ENCODE measurements at places on chromosomes 3 and 15.

GRCh38 chr3:40465456-40465855 is 8.3 kb downstream of the RPL14 start:
- no peak for DNase-seq

- no peak for DNase-seq
Observed at GRCh38 chr15:92971713-92972112, 71.6 kb downstream of the CHD2 start.

DNA sequence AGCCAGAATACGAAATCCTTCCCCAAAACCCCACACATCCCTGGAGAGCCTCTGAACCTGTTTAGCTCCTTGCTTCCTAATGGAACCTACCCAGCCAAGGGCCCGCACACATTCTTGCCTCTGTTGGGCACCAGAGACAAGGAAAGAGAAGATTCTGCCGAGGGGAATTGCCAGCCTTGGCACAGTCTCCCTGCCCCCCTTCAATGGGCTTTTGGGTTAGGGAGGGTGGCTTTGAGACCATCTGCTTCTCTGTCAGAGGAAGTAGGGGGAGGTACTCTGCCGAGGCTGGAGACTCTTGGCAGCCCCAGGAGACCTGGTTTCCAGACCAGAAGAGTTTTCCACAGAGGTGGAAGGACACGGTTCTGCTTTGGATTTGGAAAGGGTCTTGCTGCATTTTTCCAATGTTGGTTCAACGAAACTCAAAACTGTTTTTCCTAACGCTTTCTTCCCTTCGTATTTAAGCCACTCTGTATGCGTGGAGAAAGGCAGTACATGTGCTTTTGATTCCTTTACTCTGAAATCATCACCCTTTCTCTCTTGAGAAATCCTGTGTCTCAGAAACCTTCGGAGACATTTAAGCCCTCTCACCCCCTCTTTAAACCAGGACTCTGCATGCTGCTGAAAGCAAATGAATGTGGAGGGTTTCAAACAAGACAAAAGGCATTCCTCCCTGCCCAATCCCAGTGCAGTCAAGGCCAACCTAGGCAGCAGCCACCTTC is 78.8 kb upstream of the PRR23C start:
- no peak for DNase-seq

DNA sequence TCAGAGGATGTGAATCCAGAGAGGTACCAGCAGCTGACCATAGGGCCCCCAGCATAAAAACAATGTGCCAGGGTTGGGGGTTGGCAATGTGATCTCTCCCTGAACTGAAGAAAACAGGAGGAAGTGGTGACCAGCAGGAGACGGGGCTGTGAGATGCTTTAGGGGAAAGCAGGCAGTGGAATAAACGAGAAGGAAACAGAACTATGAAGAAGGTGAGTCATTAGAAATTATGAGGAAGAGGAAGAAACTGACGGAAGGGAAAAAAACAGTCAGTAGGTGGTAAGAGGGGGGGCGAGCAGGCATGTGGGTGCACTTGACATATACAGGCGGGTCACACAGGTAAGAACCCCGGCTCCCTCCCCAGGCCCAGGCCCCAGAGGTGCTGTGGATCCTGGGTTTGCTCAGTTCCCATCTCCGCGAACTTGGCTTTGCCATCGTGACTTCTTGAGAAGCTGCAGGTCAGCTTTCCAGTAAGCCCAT is 42.2 kb upstream of the B3GNT5 start:
- no peak for DNase-seq

DNA sequence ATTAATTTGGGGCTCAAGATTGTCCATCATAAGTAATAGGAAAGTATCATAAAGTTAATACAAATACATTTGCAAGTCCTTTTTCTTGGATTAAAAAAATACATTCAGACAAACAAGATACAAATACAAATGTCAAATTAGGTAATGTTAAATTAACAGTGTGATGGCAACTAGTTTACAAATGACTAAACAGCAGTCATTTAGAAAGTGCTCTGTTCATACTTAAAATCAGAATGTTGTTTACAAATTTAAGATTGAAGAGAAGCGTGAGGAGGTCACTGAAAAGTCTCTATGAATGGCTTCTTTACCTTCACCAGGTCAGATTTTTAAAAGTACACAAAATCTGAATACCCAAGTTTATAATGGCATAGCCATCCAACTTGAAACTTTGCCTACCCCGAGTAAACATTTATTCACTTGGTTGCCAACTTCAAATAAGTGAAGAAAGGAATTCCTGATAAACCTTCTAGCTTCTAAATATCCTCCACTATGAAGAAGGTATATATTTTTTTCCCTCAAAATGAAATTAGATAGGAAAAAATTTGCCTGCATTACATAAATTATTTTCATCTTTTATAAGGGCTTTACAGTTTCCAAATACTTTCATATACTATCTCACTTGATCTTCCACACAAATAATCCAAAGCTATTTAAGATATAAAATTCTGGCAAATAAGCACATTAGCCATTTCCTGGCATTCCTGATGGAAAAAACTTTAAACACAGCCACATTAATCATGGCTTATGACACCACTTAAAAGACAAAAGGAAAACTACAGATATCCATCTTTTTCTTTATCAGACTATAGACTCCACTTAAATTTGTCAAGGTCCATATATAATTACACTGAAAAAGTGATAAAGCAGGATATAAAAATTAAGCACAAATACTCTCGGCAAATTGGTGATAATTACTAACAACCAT is 11.5 kb upstream of the NEK10 start:
- DNase-seq: no peak

DNA sequence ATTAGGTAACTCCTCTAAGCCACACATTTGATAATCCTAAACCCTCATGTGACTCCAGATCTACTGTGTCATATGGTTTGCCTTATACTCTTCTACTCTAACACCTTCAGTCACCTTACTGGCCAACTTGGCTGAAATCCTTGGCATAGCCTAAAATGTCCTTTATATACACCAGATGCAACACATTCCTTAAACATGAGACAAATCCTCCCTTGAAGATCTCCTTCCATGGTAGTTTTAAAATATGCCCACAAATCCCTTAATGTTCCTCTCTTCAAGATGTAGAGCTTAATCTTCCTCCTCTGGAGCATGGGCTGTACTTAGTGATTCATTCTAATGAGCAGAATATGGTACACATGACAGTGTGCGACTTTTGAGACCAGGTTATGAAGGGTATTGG is 238.9 kb downstream of the SUCLG2 start:
- DNase-seq: peak; percentile 36

GRCh38 chr3:98903099-98903498 is 1.6 kb upstream of the DCBLD2 start:
- peak; percentile 43 for DNase-seq

GRCh38 chr3:183811638-183812037 is 13.7 kb downstream of the MAP6D1 start:
- no peak for DNase-seq

- no peak for DNase-seq
Observed at GRCh38 chr3:152834191-152834775, 648 bp upstream of the P2RY1 start.

GRCh38 chr3:96370637-96371036 is 443.8 kb upstream of the EPHA6 start:
- DNase-seq: no peak

DNA sequence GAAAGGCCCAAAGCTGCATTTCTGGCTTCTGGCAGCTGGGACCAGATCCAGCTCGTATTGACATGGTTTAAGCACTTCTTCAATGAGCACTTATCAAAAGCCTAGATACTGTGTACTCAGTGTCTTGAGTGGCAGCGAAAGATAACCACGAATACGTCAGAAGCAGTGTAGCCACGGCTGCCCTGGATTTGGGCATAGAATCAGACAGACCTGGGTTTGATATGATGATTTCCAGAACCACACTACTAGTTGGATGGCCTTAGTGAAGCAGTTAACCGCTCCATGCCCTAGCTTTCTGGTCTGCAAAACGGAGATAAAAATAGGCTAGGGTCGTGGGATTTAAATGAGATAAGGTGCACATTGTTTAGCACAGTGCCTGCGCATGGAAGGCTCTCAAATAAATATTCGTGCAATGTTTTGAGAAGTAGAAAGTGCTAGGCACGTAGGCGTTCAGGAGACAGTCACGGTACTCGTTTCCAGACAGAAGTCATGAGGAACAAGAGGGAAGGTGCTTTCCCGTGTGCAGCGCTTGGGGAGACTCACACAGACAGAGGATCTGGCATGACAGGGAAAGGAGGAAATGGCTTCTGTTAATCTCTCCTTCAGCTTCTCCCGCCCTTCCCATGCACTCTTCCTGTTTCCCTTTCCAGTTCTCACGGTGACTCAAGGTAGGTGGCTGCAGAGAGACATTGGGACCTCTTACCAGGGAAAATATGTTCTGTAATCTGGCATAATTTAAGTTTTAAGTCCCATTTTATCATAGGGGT is 70.3 kb downstream of the CCNL1 start:
- no peak for DNase-seq

DNA sequence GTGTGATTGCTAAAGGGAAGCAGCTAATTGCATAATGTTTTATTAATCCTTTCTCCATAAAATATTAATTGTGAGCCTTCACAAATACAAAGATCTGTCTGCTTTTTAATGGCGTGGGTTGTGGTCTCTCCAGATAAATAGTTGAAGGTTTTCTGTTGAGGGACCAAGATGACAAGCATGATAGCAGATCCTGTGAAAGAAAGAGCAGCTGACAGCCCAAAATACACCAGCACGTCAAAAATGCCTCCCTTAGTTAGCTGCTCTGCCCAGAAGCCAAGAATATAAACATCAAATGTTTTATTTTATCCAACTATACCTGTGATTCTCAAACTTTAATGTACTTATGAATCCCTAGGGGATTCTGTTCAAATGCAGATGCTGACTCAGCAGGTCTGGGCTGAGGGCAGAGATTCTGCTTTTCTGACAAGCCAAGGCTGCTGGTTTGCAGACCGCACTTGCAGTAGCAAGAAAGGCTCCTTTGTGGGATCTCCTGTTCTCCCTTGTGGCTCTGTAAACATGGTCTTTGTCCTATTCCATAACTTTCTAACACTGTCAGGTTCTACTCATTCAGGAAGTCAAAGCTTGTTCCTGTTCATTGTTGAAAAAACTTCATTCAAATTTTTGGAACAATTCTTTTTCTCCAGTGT is 119.1 kb upstream of the SLC25A36 start:
- DNase-seq: no peak

GRCh38 chr3:67605377-67605776 is 49.0 kb downstream of the SUCLG2 start:
- peak; percentile 77 for DNase-seq

DNA sequence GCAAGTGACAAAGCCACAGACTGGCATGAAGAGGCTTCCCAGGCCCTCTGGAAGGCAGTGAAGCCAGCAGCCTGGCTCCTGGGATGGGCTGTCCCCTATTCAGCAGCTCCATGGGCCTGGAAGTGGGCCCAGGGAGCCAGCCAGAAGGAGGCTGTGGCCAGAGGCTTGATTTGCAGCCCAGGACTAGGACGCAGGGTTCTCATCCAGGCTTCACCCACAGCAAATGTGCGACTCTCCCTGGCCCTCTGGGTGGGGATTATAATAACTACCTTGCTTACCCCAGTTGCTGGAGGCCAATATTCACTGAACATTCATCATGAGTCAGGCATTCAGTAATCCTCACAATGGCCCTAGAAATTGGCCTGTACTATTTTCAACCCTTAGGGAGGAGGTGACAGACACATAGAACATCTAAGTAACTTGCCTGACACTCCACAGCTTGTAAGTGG is 24.6 kb upstream of the SRP14 start:
- DNase-seq: peak; percentile 71

DNA sequence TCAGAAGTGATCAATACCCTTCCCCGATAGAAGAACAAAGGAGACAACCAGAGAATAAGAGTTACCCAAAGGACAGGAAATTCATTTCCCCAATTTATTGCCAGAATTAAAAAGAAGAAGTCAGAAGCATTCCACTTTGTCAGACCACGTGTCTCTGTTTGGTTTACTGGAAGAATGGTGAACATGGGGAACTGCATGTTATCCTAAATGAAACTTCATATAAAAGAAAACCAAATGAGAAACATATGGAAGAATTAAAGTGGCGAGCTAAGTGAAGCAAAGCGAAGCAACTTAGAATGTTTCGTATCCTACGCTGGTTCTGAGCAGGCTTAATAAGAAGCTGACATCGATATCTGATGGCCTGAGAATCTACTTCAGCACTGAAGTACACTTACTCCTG is 190.7 kb downstream of the MAGI1 start:
- DNase-seq: no peak

- peak; percentile 43 for DNase-seq
Observed at GRCh38 chr3:171526869-171527268, 66.7 kb upstream of the TNIK start.

GRCh38 chr3:69145688-69146087 is 23.3 kb upstream of the LMOD3 start:
- DNase-seq: no peak

DNA sequence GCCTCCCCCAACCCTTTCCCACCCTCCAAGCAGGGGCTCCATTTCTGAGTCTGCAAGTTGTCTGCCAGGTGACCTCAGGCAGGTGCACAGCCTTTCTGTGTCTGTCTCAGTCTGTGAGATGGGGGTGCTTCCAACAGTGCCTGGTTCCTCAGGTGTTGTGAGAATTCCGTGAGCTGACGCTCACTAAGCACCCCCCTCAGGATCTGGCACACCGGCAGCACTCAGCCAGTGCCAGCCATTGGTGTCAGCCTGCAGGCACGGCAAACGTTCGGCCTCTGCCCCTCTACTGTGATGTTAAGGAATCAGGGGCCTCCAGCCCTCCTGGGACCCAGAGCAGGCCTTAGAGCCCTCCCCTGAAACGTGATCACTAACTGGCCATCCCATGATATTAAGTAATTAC is 2.4 kb downstream of the KLF15 start:
- no peak for DNase-seq

- no peak for DNase-seq
Observed at GRCh38 chr3:123026565-123027291, 835 bp downstream of the SEMA5B start.

DNA sequence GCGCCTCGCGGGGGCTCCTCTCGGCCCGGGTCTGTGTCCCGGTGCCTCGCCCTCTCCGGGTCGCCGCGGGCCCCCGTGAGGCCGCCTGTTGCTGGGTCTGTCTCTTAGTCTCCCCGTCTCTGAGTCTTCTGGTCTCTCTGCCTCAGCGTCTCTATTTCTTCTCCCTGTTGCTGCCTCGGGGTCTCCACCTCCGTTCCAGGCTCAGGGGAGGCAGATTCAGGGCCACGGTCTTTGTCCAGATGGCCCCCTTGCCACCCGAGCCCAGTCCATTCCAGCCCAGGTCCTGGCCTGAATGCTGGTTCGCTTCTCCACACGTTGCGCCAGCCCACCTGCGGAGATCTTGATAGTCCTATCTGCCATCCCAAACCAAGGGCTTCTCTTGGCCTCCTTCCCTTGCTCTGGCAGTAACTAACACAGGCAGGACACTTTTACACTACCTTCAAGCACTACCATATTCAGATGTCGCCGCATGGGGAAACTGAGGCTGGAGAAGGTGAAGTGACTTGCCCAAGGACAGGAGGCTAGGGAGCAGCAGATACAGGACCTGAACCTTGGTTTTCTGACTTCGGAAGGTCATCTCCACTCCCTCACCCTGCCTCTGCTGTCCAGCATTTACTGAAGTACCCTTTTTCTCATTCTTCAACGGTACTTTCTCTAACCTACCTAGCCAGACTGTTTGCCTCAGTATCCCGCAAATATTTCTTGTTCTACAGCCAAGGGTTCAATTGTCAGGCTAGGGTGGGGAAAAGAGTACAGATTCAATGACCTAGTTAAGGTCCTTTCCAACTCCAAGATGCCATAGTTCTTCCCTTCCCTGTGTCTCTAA is 616 bp upstream of the IGDCC4 start:
- no peak for DNase-seq

Measured in astrocyte of the spinal cord (primary cell).